Activated CD4-positive, alpha-beta T cell treated with anti-CD3 and anti-CD28 coated beads for 24 hours (primary cell): ENCODE measurements at places on chromosomes 6 and 20.

DNA sequence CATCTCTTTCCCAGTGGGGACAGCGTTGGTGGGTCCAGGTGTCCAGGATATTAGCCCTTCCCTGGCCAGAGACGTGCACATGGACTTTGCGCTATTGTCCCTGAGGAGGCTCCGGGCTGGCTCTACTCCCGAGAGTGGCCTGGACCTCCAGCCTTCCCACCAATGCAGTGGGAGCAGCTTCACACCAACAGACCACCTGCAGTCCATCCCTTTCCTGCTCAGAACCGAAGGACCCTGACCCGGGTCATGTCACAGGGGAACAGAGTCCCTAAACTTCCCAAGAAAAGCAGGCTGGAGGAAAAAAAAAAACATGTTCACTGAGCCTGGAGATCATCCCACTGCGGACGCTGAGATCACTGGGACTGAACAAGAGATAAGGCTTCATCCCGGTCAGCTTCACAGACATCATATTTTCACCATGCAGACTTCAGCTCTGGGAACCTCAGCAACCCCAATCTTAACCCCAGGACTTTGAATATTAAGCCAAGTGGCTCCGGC, 18.3 kb downstream of the ZMYND8 start:
- DNase-seq = no peak

DNA sequence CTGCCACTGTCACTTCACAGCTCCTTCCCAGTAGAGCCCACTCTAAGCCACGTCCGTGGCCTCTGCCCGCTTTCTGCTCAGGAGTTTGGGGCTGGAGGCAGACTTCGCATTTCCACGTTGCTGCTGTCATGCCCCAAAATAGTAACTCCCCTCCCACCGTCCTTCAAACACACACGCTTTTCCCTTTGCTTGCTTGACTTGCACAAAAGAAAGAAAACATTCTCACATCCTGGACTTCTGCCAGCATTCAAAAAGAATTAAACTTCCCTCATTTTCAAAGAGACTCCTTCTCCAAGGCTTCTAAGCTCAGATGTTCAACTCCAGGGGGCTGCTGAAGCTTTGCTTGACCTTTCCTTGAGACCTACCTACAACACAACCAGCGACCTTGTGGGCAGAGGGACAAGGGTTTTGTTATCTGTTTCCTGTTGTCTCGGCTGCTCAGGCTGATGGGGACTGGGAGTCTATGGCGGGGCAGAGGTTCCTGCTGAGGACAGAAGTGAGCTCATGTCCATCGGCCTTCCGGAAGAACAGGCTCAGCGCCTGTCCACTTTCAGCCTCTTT, 263.8 kb upstream of the FOXQ1 start:
- DNase-seq = no peak

DNA sequence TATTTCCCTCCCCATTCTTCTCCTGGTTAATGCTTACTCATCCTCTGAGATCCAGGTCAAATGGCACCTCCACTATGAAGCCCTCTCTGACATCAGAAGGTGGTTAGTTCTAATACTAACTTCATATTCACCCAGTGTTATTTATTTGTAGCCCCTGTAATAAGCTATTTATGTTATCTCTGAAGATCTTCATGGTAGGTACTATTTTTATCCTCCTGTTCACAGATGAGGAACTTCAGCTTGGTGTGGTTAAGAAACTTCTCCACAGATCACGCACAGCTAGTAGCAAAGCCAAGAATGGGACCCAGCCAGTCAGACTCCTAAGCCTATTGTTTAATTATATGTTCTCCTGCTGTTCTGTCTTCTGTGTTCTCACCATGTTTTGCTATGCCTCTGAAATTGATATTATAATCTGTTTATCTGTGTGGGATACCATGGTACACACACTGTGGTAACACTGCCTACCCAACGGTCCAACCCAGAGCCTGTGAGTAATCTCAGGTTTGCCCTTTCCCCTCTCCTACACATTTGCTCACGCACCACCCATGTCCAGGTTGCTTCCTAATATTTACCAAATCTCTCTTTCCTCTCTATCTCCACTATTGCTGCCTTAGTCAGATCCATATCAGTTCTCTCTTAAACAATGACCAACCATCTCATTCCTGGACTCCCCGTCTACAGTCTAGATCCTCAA, 98.4 kb downstream of the IPCEF1 start:
- no peak for DNase-seq

- no peak for DNase-seq
Measured at GRCh38 chr6:35160642-35161041, 19.5 kb upstream of the TCP11 start.

DNA sequence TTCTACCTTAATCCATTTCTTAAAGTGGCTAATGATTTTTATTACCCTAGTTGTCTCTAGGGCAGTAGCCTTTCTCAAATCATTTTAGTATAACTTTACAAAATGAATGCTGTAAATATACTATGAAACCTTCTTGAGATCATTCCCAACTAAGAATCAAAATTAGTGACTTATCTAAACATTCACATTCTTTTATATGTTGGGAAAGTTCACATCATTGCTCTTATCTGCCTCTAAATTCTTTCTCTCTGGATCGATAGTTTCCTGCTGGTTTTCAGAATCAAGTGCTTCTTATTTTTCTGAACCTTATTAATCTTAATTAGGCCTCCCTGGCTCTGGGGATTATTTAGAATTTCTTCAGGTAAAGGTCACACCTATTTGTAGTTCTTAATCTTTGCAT, 126.8 kb downstream of the BCKDHB start:
- DNase-seq = no peak

- DNase-seq = no peak
Measured at GRCh38 chr6:43812850-43813578, 43.0 kb downstream of the VEGFA start.
